ENCODE measurements at places on chromosomes 4 and X.

GRCh38 chr4:156643826-156644225, 327.8 kb downstream of the PDGFC start:
- no peak for DNase-seq

- DNase-seq: no peak
Observed at GRCh38 chr4:137367620-137368019, 164.7 kb downstream of the PCDH18 start.

DNA sequence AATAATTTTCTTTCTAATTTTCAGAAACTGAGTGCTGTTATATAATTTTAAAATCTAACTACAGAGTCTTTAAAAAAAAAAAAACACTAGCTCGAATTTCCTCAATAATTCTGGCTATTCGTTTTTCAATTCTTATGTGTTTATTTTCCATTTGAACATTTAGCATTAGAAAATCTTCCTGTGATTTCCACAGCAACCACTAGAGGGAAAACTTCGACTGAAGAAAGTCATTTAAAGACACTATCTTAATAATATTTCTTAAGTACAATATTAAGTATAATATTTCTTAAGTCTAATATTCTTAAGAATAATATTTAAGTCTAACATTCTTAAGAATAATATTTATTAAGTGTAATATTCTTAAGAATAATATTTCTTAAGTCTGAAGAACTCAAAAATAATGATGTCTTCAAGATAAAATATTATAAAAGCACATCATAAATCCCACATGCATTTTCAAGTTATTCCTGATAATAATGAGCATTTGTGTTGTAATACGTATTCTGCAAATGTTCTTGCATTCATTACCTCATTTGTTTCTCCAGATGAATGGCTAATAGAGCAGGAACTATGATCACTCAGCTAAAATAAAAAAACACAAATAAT, 118.4 kb upstream of the WDR17 start:
- no peak for DNase-seq

GRCh38 chr4:147823130-147823529, 91.2 kb downstream of the ARHGAP10 start:
- DNase-seq: no peak

DNA sequence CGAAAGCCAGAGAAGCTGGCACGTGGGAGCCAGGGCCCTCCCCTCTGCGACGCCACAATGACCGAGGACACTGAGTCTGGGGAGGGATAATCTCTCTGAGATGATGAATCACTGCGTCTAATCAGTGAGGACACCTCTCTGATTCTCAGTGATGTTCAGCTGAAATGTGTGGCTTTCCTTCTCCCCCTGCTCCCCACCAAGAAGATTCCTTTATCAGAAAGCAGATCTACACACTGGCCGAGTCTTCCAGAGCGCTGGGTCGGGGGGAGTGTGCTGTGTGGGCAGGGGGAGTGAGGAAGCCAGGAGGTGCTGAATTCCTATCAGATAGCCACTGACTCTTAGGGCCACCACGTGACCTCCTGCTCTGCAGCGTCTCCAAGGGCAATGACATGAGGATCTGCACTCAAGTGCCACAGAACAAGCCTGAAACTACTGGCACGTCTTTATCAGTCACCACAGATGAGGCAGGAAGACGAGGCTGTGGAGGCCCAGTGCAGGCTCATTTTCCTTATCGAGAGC, 89.2 kb downstream of the GATB start:
- no peak for DNase-seq

DNA sequence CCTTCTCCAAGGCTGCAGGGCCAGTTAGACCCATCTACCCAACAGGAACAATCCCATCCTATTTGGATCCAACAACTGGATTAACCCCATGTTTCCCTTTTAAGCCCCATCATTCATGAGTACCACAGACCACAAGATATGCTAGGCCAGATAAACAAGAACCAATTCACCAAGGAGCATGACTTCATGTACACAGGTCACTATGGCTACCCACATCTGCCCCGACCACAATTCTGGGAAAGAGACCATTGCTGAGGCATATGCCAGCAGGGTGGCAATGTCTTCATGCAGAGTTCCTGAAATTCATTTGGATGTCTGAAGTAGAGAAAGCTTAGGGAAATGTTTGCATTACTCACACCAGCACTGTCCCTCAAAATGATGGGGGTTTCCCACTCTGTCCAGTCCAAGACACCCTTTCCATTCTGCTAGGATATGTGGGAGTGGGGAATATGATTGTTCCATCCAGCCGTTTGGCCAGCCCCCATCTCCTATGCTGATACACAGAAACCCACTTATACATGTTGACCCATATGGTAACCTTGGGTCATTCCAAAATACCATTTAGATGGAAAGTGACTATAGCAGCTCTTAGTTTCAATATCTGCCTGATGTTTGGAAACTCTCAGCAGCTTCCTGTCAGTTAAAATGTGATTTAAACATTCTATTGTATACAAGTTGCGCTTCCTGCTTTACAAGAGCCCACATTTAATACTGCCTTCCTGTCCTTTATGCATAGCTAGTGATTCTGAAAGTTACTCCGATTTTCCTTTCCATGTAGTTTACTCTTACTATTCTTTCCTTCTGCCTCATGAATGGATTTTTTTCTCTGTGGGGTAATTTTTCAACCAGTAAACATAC, 129.0 kb downstream of the AMMECR1 start:
- no peak for DNase-seq

GRCh38 chrX:40875476-40875875, 140.1 kb upstream of the MED14 start:
- no peak for DNase-seq

- DNase-seq: no peak
Observed at GRCh38 chrX:4876268-4876667, 1162.8 kb upstream of the PRKX start.

GRCh38 chr4:3771164-3771809, 5.1 kb downstream of the ADRA2C start:
- DNase-seq: no peak

- no peak for DNase-seq
Observed at GRCh38 chrX:154419688-154420401, 8.5 kb downstream of the TAFAZZIN start.

DNA sequence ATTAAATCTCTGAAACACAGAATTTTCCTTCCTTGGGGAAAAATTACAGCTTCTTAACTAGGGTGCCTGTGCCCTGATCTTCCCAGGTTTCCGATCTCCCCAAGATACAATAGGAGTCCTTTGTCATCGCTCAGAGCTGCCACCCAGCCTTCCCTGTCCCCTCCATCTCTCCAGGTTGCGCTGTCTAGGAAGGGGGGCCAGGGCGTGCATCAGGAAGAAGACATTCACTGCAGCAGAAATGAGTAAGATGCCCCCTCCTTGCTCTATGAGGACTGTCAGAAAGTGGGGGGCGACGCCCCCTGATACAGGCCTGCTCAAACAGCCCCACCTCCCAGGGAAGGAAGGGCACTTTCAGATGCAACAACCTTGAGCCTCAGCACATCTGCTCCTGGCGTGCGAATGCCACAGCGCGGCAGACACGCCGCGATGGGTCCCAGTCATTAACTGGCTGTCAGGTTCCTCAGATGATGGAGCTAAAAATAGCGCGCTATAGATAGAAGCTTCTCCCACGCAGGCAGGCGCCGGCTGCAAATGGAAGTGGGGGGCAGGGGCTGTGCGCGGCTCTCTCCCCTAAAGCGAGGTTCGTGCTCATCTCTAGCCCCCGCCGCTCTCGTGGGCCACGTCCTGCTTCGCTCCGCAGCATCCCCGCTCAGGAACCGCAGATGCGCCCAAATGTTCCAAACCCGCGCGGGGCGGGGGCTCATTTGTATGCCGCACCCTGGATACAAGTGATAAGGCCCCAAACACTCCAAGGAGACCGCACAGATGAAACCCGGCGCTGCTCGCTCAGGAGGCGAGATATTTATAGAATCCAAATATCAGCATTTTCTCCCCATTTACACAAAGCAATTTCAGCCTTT, 57.6 kb upstream of the LGI2 start:
- no peak for DNase-seq

GRCh38 chr4:120755864-120756263, 166.7 kb downstream of the PRDM5 start:
- no peak for DNase-seq

GRCh38 chr4:103011378-103012025, 8.0 kb downstream of the SLC9B1 start:
- no peak for DNase-seq

DNA sequence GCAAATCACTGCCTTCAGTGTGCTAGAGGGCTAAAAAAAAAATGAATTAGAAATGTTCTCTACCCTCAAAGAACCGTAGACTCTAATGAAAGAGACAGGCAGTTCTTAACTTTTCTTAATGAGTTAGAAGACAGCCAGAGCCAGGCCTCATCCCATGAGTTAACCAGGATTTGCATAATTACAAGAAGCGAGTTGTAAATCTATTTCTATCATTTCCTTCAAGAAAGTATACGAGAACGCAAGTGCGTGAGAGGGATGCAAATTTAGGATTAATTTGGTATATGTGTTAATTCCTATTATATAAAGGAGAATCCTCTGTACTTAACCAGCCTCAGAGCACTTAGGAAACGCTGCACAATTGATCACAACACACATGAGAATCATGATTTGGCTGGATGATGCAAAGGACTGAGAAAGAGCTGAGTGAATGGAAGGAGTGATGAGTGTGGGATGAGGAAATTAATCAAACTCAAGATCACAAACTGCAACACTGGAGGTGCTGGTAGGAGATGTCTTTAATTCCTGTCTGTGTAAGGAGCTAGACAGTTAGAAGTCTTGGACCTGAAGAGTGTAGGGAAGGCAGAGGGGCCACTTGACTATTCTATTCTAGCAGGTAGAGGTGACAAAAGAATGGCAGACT, 157.2 kb downstream of the ATP10D start:
- no peak for DNase-seq

GRCh38 chr4:183445097-183445428, 627 bp downstream of the CDKN2AIP start:
- no peak for DNase-seq

- no peak for DNase-seq
Observed at GRCh38 chr4:15054541-15054940, 52.3 kb downstream of the CPEB2 start.

DNA sequence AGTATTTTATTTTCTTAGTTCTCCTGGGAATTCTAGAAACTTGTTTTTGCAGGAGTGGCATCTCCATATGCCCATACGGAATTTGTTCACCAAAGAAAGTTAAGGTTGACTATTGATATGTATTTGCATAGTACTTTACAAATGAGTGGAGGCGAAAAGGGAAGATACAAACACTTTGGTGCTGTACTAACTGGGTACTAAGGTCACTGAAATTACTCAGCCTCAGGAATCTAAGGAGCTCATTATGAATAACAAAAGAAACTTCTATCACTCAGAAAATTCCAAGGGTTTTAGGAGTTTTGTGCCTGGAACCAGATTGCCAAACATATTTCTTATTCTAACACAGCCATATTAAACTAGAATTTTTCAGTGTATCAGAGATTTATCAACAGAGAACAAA, 27.4 kb upstream of the TMPRSS11B start:
- no peak for DNase-seq

GRCh38 chr4:95114521-95114920, 356.8 kb downstream of the BMPR1B start:
- no peak for DNase-seq

- DNase-seq: no peak
Observed at GRCh38 chr4:57426779-57427395, 316.7 kb upstream of the IGFBP7 start.

GRCh38 chrX:150185766-150186165, 177.4 kb upstream of the MAMLD1 start:
- no peak for DNase-seq

DNA sequence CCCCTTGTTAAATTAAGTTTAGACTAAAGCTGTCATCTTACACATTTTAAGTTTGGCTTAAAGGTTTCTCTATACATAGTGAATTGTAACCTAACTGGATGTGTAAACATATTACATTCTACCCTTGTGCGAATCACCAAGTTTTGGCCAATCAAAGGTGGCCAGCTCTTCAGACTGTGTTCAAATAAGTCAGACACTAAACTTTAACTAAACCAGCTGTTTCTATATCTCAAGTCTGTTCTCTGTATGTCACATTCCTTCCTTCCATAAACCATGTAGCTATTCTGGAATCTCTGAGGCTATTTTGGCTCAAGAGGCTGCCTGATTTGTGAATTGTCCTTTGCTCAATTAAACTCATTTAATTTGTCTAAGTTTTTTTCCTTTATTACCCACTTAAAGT, 6.7 kb downstream of the SULT1B1 start:
- DNase-seq: no peak
